ENCODE measurements at places on chromosomes 5 and 9.

DNA sequence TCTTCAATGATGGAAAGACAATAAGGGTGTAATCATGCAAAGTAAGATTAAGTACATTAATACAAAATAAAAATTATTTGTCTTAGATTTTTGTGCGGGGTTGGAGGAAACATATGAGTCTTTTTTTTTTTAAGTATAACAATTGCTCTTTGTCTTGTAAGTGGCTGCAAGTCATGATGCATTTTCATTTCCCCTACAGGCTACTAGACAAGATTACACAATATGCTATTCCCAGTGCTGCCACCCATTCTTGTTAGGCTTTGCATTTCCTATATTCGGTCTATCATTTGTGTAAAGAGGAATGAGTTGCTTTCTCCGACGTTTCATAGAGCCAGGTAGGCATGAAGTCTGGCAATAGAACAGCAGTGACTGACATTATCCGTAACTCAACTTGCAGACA lies 294.2 kb upstream of the CYLC2 start:
- DNase-seq: no peak

- DNase-seq: no peak
Observed at GRCh38 chr5:93600409-93601070, 17.5 kb downstream of the NR2F1 start.

DNA sequence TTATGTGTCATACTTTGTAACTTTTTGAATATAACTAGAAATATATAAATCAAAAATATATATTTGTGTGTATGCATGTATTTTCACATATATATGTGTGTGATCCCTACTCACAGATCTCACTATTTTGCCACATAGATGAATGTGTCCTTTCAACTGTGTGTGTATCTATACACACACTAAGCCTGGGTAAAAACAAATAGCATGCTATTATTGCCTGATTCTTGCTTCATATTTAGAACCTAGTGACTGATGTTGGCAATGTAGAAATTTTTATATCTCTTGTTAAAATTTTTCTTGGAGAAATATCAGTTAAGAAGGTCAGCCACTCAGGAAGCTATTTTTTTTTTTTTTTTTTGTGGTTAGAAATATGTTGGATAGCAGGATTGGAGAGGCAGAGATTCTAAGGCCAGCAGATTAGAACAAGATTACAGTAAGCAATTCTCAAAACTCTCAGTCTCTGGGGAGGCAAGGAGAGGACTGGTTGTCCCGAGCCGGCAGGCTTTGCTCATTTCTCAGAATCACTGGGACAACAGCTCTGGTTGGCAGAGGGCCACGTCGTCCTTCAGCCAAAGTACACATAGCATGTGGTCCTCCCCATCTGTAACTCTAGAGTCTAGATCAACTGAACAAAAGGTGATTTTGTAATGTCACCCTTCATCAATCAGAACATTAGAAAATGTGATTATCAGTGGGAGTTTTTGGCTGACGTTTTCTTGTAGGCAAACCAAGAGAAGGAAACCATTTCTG lies 19.7 kb downstream of the C6 start:
- DNase-seq: peak; percentile 90

DNA sequence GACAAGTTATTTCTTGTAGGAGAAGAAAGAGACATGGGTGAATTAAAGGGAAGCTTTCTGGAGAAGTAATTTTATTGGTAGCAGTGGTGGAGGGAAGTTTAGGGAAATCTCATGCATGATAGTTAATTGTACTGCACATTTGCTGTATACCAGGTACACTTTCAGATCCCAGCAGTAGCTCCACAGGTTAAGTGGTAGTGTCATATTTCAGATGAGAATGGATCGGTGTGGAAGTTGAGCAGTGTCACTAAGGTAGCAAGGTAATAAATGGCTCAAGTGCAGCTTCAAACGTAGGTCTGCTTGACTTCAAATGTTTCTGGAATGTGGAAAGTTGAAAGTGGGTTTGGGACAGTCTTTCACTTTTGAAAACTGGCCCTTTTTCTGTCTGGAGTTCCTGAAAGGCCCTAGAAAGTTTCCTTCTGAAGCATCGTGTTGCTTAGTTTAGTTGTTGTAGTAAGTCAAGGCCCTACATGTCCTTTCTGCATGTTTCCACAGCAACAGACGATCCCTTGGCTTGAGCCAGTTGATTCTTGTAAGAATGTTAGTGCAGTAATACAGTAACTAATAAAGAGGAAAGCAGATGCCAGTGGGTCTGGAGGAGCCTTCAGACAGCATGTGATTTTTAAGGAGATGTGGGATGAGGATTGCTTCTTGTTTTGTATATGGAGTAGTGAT lies 3.7 kb downstream of the CLTA start:
- no peak for DNase-seq

DNA sequence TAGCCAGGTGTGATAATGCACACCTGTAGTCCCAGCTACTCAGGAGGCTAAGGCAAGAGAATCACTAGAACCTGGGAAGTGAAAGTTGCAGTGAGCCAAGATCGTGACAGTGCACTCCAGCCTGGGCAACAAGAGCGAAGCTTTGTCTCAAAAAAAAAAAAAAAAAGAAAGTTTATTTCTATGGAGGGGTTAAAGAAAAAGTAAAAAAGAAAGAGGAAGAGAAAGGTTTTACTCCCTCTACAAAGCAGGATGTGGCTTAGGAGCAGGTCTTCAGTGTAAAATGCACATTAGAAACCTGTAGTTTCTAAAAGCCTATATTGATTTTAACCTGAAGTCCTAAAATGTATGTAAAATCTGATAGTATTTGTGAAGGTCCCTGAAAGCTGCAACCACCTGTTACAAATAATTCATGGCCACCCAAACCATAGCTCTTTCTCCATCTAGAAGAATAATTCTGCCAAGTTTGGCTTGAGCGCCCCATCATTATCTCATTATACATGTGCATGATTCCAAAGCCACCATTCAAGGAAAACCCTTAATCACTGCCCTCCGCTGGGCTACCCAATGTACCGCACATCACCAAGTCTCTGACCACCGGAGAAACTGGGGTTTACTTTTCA lies 3.4 kb downstream of the FNBP1 start:
- DNase-seq: no peak

GRCh38 chr5:160904591-160904990 lies 52.6 kb upstream of the ATP10B start:
- DNase-seq: no peak

DNA sequence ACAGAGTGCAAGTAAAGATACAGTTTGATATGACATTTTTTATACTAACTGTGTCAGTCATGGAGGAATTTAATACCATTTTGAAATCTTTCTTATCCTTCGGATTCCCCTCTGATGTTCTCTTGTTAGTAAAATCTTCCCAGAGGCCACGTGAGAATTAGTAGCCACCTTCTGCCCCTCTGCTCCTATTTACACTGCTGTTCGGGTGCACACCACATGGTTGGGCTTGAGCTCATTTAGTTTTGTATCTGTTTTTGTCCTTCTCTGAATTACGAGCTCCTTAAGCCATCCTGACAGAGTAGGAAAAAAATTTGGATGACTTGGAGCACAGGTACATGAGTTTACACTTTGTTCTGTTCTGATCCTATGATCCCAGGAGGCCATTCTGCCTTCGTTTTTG lies 109.7 kb downstream of the SV2C start:
- DNase-seq: no peak

DNA sequence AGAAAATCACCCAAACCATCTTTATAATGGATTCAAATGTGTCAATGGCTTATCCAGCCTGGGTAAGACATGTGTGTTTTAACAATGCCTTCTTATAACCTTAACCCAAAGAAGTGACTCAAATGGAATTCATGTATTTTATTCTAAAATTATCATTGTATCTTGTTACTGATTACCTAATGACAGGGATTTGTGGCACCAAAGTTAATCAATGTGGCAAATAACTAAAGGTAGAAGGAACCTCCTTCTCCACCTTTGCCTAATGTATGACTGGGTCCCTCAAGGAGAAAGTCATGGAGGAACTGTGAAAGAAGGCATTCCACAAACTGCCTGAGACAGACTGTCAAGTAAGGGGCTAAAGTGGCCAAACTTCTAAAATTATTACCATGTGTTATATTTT lies 84.4 kb upstream of the ITGA1 start:
- no peak for DNase-seq

DNA sequence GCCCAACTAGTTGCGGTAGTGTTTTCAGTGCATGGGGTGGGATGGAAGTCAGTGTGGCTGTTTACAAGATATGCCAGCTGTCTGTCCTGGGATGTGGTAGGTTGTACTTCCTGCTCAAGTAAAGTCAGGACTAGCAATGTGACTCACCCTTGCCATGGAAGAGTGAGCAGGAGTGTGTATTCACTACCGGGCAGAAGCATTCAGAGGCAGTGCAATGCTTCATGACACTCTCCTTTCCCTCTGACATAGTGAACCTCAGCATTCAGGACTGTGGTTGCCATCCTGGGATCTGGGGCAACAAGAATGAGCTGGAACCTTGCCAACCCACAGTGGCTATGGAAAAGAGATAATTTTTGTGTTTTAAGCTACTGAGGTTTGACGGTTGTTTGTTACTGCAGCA lies 68.9 kb downstream of the BOD1 start:
- DNase-seq: no peak

- DNase-seq: no peak
Observed at GRCh38 chr5:37721447-37721871, 118.4 kb downstream of the GDNF start.

DNA sequence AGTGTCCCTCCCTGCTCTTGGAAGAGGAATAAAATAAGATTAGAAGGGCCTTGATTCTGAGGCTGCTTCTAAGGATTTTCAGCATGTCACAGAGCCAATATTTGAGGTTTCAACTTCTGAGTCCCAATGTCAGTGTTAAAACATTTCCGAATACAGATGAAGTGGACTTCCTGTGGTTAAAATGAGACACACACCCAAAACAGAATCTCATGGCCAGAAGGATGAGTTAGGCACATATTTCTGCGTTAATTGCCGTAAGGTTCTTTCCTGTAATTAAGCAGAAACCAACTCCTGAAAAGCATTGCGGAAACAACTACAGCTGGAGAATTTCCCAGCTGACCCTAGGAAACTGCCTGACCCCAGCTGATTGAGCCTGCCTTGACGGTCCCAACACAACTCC lies 10.4 kb upstream of the ZNF354B start:
- DNase-seq: no peak

GRCh38 chr5:575636-576035 lies 36.5 kb upstream of the CEP72 start:
- no peak for DNase-seq

GRCh38 chr5:6185574-6185973 lies 192.8 kb downstream of the MED10 start:
- no peak for DNase-seq

DNA sequence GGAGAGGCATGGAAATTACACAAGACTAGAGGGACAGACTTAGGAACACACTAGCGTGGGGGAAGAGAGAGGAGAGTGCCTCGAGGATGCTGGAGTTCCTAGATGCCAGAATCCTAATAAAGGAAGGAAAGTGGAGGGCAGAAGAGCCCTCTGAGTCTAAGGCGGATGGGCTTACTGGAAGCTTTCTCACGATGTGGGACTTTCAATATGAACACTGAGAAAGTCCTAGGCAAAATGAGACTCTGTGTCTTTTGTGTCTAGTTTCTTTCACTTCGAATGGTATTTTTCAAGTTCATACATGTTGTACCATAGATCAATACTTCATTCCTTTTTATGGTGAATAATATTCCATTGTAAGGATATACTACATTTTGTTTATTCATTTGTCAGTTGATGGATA lies 239.4 kb downstream of the NSG2 start:
- no peak for DNase-seq

DNA sequence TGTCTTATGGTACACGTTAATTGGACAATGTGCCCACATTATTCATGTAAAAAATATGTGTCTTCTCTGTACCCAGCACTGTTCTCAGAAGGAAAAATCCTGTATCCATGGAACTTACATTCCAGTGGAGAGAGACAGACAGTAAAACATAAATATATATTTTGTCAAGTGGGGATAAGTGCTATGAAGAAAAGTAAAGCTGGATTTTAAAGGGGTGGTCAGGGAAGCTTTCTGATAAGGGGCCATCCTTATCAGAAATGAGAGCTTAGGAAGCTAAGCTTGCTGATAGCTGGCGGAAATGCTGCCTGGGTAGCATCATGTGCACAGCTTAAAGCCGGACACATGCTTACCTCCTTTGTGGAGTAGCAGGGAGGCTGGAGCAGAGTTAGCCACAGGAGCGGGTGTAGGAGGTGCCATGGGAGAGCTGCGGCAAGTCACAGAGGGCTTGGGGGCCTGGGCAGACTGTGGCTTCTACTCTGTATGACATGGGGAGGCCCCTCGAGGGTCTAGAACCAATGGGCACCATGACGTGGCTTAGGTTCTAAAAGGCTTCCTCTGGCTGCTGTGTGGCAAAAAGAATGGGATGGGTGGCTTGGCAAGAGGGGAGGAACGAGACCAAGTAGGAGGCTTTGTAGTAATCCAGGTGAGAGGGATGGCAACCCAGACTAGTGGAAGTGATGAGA lies 141.7 kb downstream of the FGF1 start:
- no peak for DNase-seq

DNA sequence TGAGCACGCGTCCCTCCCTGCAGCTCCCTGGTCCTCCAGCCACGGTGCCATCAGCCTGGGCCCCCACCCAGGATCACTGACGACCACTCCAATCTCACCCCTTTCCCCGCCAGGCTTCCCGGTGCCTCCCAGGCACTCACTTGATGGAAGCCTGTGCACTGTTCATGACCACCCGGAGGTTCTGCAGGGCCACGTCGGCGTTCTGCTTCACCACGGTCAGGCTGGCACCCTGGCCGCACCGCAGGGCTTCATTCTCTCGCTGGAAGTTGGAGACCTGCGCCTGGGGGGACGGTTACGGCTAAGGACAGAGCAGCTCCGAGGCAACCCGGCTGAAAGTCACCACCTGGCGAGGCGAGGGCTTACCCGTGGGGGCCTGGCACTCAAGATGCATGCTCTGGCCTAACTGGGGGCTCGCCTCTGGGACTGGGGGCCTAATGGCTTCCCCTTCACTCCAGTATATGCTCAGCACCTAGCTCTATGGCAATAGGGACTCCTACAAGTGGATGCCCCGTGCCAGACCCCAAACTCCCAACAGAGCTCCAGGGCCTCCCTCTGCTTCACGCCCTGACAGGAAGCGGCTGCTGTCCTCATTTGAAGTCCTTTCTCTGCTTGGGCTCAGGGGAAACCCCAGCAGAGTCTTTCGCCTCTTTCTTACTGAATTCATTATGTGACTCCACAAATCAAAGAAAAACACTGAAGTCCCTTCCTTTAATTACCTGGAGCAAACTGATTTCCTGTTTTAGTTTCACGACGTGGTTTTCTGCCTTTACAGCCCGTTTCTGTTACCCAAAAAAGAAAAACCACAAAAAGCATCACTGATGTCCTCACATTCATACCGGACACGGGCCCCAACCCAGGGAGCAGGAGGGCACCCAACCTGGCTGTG lies 4.2 kb upstream of the SNAPC4 start:
- no peak for DNase-seq

GRCh38 chr9:26954050-26954508 lies 2.1 kb upstream of the IFT74 start:
- DNase-seq: no peak

- no peak for DNase-seq
Observed at GRCh38 chr5:6754766-6755165, 41.5 kb downstream of the TENT4A start.
